IMR-90 (cell line): ENCODE measurements at places on chromosomes 7 and 10. TPM values are rescaled to one million over a fixed set of nuclear protein-coding genes. Genes with fewer than 3 reads are reported as not detected.

FAM221A gene
- 1.1 and 1.4 TPM in 2 replicates for total RNA-seq

HOXA11 gene
- total RNA-seq: not detected in 2 replicates

SCIN gene
- under 0.01 TPM in 1 of 2 replicates, not detected in the other for total RNA-seq

DGKB gene
- total RNA-seq: under 0.01 TPM in 1 of 2 replicates, not detected in the other

OR6V1 gene
- total RNA-seq: not detected in 2 replicates

GJD4 gene
- not detected in 2 replicates for total RNA-seq

FANK1 gene
- 0.90 and 1.9 TPM in 2 replicates for total RNA-seq

ZFAND4 gene
- total RNA-seq: 3.4 and 5.0 TPM in 2 replicates

OR9A2 gene
- total RNA-seq: not detected in 2 replicates
